ENCODE measurements at places on chromosomes 6 and 20.

- no peak for ATAC-seq
These were observed 377.3 kb upstream of the JAG1 start for GRCh38 chr20:11051136-11051535.

- no peak for ATAC-seq
These were observed 92.7 kb upstream of the LY86 start for GRCh38 chr6:6495851-6496250.

DNA sequence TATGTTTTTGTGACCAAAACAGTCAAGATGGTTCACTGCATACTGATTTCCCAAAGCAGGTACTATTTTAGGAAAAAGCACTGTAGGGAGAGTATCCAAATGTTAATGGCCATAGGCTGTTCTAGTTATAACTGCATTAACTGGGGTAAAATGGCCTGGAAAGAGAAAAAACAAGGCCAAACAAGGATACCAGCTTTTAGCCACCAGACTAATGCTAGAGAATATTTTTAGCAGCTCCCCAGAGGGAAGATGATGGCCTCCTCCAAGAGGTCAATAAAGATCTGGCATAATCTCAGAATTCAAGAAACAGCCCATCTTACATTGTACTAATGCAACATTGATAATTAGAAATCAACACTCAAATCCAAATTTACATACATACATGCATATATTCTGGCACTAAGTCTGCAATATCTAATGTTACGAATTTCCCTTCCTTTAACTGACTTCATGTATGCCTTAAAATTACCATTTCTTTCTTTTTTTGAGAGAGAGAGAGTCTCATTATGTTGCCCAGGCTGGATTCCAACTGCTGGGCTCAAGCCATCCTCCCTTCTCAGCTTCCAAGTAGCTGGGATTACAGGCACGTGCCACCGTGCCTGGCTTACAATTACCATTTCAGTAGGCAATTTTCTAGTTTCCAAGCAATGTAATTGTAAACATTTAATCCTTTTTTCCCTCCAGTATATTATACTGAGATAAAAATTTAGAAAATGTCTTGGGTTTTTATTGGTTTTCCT, 9.3 kb downstream of the COX7A2 start:
- ATAC-seq, result no peak

- peak; percentile 42 for ATAC-seq
These were observed 296.7 kb downstream of the TFAP2C start for GRCh38 chr20:56925831-56926170.

All from motor neuron (in vitro differentiated cells).